ENCODE measurements at places on chromosomes 7 and 10. TPM values are rescaled to one million over a fixed set of nuclear protein-coding genes. Genes with fewer than 3 reads are reported as not detected.

Gene MARCHF5
- 4.2 TPM for total RNA-seq

Gene HSPA12A
- 2.0 TPM for total RNA-seq

Gene LBX1
- not detected for total RNA-seq

Gene NEUROG3
- total RNA-seq: not detected

Gene CTAGE8
- not detected for total RNA-seq

Gene TAS2R4
- 0.05 TPM for total RNA-seq

Gene UCMA
- total RNA-seq: not detected
